Stimulated activated CD4-positive, alpha-beta T cell treated with anti-CD3 and anti-CD28 coated beads, Interleukin-1b, Interleukin-23, amount 100 ng/mL, for 1 hour (primary cell): ENCODE measurements at places on chromosomes 12 and 14.
A peak's percentile ranks its signal among the peaks of the same experiment; 100 is the strongest.

- DNase-seq = no peak
These were observed 8.0 kb upstream of the CPNE6 start for GRCh38 chr14:24063263-24063836.

DNA sequence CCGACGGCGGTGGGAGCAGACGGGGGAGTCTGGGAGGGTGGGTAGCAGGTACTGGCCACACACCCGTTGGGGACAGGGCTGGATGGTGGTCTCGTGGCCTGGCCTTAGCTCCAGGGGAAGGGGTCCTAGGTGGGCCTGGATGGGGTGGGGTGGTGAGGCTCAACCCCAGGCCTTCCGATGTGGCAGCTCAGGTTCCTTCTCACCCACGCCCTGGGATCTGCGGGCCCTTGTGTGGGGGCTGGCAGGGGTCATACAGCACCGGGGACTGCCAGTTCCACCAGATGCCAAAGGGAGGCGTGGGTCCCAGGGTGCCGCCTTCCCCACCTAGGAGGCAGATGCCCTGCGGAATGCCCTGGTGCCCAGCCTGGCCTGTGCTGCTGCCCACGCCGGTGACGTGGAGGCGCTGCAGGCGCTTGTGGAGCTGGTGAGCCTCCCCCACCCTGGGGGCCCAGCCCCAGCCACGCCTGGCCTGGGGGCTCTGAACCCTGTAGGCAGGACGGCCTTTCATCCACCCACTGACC lies 21.0 kb downstream of the ASPG start:
- DNase-seq = no peak

GRCh38 chr12:64836856-64837255 lies 12.4 kb downstream of the TBC1D30 start:
- no peak for DNase-seq

- no peak for DNase-seq
These were observed 50.4 kb downstream of the CYP46A1 start for GRCh38 chr14:99734406-99735051.

GRCh38 chr14:84485036-84485435 lies 1044.9 kb upstream of the FLRT2 start:
- DNase-seq = no peak

GRCh38 chr12:106249411-106250135 lies 1.8 kb upstream of the CKAP4 start:
- DNase-seq = no peak

GRCh38 chr12:32574585-32574984 lies 104.5 kb upstream of the DNM1L start:
- no peak for DNase-seq

GRCh38 chr12:6696690-6697583 lies 3.7 kb downstream of the PIANP start:
- DNase-seq = no peak

GRCh38 chr12:117572755-117573154 lies 211.3 kb upstream of the NOS1 start:
- no peak for DNase-seq

DNA sequence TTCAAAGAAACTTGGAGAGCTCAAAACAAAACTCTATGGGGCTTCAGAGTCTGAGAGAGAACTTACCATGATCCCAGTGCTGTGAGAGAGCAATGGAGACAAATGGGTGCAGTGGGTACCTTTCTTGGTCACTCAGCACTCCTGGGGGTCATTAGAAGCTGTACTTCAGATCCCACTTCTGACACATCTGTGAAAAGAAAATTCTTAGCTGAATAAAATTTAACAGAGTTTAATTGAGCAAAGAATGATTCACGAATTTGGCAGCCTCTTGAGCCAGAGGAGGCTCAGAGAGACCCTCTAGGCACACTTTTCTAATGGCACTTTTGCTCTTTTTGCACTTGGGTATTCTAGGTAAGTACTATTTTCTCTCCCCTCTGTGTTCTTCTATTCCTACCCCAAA lies 96.8 kb upstream of the SYT10 start:
- no peak for DNase-seq

DNA sequence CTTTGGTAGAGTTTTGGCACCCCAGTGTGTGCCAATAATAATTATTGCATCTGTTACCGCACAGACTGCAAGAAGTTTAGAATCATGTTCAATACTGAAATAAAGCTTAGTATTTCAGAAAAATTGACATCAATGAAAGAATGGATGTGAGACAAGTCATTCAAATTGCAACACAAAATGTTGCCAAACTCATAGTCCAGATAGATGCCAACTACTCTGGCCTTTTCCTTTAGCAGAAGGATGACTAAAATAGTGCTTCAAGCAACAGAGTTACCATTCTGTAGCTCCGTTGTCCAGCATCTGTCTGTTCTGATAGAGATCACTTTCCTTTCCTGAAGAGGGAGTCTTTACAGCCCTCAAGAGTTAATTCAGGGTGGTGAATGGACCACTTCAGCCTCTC lies 77.5 kb downstream of the LIN7A start:
- no peak for DNase-seq

DNA sequence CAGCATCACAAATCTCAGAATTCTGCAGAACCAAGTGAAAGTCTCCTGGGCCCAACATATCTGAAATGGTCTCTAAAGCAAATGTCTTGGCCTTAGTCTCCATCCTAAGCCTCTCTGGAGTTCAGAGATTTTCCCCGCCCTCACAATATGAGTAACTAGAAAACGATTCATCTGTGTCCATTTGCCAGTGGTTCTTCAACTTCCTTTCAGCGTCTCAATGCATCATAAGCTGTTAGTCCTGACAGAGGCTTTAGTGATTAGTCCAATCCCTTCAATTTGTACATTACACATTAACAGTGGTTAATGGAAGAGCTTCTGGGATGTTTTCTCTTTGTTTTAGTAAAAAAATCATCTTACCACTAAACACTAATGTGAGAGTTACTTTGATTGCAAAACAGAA lies 17.4 kb downstream of the NPC2 start:
- no peak for DNase-seq

DNA sequence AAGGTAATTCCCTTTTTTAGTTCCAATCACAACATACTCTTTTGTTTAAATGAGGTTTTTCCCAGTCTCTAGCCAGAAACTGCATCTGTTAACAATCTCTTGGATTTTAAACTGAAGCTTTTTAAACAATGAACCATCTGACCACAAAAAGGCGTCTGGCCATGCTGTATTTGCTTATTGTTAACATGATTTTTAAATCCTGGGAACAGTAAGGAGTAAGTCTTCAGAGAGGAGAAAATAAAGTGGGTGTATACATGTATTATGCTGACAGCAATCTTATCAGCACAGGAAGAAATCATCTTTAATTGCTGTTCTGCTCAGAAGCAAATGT lies 106.2 kb downstream of the DAAM1 start:
- no peak for DNase-seq

- DNase-seq = no peak
These were observed 15.8 kb upstream of the RASSF8 start for GRCh38 chr12:25942709-25943108.

DNA sequence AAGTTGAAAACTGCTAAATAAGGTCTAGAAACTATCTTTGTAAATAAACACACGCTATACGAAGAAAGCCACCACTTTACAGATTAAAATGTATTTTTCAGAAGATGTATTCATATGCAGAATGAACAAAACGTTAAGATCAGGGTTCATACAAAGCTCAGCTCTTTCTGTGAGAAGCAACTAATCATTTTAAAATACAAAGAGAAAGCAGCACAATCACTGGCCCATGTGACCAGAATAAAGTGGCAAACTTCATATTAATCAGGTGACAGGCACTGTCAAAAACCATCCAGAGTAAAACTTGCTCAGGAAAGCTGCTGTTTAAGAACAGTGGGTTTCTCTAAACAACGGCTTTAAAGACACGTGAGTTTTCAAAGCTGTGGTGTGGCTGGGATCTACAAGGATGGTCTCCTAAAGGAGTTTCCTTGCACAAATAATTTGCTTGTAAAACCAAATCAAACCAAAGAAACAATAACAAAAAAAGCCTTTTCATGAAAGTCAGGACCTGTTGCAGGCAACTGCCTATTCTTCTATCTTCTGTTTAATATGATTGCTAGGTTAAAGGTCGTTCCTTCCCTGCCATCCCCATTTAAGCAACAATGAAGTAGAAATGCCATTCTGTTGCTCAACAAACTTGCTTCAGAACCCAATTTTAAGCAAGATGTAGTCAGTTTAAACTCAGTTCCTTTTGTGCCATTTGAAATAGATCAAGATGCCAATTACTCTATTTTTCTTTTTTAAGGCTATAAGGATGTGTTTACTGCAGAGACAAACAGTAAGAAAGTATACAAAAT lies 22.3 kb downstream of the SEL1L start:
- no peak for DNase-seq

DNA sequence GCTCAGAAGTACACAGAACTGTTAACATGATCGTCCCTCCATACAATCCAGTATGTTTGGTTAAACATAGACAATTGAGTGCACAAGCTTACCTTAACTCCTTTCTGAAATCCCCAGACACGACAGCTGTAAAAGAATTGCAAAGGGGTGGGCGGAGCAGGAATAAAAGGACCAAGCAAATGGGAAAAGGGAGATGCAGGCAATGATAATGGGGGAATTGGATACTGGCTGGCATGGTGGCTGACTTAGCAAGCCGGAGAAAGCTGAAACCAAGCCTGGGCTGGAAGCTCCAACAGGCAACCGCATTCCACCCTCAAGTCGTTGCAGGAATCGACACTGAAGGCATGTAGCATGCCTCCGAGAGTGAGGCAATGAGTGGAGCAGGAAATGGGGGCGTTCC lies 96.8 kb upstream of the TMEM132C start:
- DNase-seq = no peak

DNA sequence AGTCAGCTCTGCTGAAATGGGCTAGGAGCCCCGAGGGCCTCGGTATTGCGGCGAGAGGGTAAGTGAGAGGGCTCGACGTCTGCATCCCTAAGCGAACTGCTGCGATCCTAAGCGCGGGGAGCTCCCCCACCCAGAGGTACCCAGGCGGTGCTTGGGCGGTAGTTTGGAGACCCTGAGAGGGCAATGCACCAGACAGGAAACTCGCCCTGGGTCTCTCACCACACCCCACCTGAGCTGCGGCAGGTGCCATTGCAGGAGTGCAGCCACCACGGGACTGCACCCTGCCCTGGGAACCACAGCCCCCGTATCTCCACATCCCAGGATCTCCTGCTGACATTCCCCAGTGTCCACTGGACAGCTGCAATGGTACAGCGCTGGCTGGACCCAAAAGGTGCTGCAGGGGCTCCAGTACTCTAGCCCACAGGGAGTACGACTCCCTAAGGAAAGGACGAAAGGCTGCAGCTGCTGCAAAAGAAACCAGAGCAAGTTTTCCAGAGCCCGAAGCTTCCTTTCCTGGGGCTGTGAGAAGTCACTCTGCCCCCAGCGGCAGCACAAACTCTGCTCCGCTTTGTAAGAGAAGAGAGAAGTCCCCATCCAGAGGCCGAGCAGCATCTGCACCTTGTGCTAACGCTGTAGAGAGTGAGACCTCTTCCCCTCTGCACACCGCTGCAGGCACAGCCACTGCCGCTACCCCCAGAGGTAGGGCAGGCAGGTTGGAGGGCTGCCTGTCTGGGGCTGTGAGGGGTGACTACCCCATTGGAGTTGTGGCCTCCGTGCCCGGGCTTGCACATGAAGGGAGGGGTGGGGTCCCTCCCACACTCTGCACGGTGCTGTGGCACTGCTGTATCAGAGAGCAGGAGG lies 31.1 kb upstream of the MON2 start:
- DNase-seq = no peak

- DNase-seq = peak; percentile 45
These were observed 48.8 kb downstream of the SLC38A1 start for GRCh38 chr12:46219877-46220655.

- DNase-seq = peak; percentile 25
These were observed 24.3 kb upstream of the PLEKHD1 start for GRCh38 chr14:69460093-69460701.

GRCh38 chr14:68512088-68512487 lies 280.8 kb downstream of the ZFP36L1 start:
- DNase-seq = no peak

- no peak for DNase-seq
These were observed 7.3 kb downstream of the STXBP6 start for GRCh38 chr14:25042362-25043299.

- no peak for DNase-seq
These were observed 301.8 kb upstream of the TMPO start for GRCh38 chr12:98213556-98213955.

- DNase-seq = no peak
These were observed 245.7 kb downstream of the FUT8 start for GRCh38 chr14:65658202-65658601.

- DNase-seq = no peak
These were observed 266.6 kb downstream of the KIF21A start for GRCh38 chr12:39176356-39176755.

DNA sequence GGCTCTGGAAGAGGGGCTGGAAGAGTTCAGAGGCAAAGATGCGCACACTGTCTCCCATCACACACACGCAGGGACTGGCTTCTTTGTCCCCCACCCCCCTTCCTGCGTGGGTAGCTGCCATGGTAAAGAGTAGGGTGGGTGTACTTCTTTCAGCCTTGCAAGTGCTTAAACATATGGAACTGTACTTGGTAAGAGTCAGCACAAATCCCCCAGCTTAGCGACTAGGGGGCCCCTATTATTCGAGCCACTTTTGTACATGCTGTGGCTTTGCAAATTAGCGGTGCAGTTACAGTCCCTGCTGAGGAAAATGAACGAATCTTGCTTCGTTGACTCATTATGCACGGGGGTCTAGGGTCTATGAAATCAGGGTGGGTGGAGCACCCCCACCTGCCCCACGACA lies 123.8 kb downstream of the AACS start:
- no peak for DNase-seq

- no peak for DNase-seq
These were observed 46.5 kb downstream of the NDUFA12 start for GRCh38 chr12:94957006-94957405.

- DNase-seq = no peak
These were observed 423.3 kb upstream of the RGS6 start for GRCh38 chr14:71508901-71509300.

DNA sequence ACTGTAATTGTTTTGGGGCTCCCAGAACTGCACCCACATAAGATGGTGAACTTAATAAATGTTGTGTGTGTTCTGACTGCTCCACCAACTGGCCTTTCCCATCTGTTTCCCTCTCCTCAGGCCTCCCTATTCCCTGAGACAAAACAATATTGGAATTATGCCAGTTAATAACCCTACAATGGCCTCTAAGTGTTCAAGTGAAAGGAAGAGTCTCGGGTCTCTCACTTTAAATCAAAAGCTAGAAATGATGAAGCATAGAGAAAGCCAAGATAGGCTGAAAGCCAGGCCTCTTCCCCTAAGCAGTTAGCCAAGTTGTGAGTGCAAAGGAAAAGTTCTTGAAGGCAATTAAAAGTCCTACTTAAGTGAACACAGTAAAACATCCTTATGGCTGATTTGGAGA lies 13.4 kb downstream of the ACOT6 start:
- no peak for DNase-seq

DNA sequence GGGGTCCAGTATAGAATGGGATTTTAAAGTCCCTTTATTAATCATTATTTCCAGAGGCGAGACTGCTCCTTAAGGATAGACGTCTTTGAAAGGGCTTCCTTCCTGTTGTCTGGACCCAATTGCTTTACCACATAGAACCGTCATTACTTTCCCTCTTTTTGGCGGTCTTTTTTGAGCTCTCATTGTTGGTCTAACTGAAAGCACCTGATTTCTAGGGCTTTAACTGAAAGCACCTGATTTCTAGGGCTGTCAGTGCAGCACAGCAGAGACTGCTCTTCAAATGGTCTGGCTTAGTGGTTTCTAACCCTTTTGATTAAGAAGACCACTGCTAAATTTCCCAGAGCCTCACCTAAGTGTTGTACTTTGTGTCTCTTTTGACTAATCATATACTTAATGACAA lies 95.8 kb downstream of the PRKCH start:
- no peak for DNase-seq

- DNase-seq = no peak
These were observed 146.4 kb downstream of the FOXN3 start for GRCh38 chr14:89270439-89271227.

- DNase-seq = no peak
These were observed 34.7 kb upstream of the DNM1L start for GRCh38 chr12:32644431-32644830.
